ENCODE measurements at places on chromosomes 1 and 21.

DNA sequence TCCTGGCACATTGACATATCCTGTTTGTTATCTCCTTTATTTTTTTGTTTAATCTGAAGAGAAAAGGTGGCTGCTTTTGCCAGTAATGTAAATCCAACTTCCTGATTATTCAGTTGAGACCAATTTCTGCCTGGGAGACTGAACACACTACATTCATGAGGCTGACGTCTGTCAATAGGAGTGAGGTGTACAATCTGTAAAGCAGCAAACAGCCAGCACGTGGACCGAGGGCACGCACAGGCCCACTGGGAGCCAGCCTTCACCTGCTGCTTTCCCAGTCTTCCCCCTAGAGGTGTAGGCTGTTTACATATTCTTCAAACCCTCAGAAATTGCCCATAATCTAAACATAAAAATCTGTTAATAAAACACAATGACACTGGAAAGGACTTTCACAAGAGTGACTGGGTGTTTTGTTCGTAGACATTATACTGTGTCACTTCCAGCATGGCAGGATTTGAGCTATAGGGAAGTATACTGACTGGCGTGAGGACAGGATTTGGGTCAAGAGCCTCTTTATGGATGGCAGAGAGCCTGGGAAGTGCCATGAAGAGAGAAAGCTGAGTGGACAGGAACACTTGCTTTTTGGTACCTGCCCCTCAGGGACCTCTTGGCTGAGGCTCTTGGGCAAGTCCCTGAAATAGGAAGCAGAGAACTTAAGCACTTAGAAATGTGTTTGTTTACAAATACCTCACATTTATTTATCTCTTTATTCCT lies 552.9 kb upstream of the CAMK1G start:
- DNase-seq, result no peak

GRCh38 chr1:176904057-176904751 lies 260.3 kb downstream of the ASTN1 start:
- no peak for DNase-seq

- DNase-seq, result no peak
Observed at GRCh38 chr1:25890239-25891034, 14.9 kb upstream of the PAQR7 start.

DNA sequence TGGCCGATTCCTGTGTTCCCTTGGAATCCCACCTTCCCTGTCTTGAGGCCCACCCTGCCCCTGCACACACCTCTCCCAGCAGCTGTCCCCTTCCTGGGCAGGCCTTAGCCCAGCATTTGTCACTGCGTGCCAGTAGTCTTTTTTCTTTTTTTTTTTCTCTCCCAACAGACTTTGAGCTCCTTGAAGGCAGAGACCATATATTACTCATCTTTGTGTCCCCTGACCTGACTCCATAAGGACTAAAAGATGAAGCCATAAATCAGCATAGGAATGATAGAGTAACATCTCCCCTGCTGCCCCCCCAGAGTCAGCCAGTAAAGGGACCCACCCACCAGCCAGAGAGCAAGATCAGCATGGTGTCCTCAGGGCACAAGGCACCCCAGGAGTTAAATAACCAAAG lies 27.4 kb downstream of the PIGM start:
- no peak for DNase-seq

- no peak for DNase-seq
Observed at GRCh38 chr1:175322109-175322508, 129.5 kb upstream of the KIAA0040 start.

GRCh38 chr1:153494976-153495535 lies 34.6 kb upstream of the S100A7 start:
- peak; percentile 71 for DNase-seq

- no peak for DNase-seq
Observed at GRCh38 chr1:69494221-69494620, 73.5 kb upstream of the LRRC7 start.

DNA sequence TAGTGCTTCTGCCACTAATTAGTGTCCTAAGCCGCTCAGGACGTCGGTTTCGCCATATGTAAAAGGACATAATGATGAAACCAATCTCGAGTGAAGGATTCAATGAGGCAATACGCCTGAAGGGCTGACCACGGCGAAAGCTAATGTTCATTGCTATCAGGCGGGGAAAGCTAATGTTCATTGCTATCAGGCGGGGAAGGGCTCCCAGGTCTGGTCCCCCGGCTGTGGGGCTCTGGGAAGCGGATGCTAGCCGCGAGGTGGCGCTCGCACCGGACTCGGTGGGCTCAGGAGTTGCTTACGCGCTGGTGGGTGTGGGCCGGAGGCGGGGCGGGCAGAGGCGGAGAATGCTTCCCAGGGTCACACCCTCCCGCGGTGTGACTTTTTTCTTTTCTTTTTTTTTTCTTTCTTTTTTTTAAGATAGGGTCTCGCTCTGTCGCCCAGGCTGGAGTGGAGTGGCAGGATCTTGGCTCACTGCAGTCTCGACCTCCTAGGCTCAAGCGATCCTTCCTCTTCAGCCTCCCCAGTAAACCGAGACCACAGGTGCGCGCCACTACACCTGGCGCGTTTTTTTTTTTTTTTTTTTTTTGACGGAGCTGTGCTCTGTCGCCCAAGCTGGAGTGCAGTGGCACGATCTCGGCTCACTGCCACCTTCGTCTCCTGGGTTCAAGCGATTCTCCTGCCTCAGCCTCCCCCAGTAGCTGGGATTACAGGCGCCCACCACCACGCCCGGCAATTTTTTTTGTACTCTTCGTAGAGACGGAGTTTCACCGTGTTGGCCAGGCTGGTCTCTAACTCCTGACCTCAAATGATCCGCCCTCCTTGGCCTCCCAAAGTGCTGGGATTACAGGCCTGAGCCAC lies 1.1 kb upstream of the PEAR1 start:
- peak; percentile 76 for DNase-seq

DNA sequence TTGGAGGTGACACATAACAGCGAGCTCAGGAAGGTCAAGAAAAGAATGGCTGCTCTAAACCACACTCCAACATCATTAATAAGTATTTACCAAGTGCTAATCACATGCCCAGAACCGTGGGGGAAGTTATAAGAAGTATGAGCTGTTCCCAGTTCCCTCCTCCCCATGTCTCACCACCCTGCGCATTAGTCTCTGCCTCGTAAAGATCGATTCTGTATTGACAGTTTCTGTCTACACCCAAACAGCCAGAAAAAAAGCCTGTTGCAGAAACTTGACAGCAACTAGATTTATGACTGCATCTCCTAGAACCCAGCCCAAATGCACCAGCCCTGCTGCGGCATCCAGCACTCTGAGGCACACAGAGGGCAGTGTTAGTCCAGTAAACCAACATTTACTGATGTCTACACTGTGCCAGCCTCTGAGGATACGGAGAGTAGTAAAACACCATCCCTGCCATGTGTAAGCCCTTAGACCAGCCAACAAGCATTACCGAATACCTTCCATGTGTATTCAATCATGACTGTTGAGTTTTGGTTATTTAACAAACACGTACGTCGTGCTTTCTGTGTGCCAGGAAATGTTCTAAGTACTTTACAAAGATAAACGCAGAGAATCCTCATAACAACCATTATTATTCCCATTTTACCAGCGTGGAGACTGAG lies 63.6 kb upstream of the ZBTB40 start:
- no peak for DNase-seq
